ENCODE measurements at places on chromosomes 7 and 10. TPM values are rescaled to one million over a fixed set of nuclear protein-coding genes. Genes with fewer than 3 reads are reported as not detected.

TWIST1 gene
- 44.5 TPM for total RNA-seq

SUN3 gene
- total RNA-seq = not detected

TRIL gene
- not detected for total RNA-seq

NRF1 gene
- 11.9 TPM for total RNA-seq

PDE6C gene
- total RNA-seq = not detected

SDK1 gene
- not detected for total RNA-seq

GTF2IRD1 gene
- 27.4 TPM for total RNA-seq

HYAL4 gene
- total RNA-seq = not detected

GRCh38 chr7:159144758-159145489, at the start of gene VIPR2:
Gene VIPR2, minus strand, starts transcription at chr7:159144867. Its CDS starts 96 bp downstream, at chr7:159144771.
- DNase-seq = no peak

DNA sequence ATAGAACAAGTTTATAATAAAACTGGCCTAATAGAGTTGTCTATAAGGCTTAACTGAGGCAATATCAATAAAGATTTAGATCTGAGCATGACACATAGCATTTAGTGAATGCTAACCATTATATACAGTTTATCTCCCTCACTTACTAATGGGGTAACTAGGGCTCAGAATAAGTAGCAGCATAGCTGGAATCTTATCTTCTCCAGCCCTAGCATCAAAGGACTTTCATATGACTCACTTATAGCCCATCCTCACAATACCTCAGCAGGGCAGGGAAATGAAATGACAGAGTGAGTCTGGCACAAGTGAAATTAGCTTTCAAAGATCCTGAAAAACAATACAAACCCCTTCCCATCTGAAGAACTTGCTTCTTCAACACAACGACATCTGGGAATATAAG, 362.9 kb downstream of the KIF20B start:
- no peak for DNase-seq

DNA sequence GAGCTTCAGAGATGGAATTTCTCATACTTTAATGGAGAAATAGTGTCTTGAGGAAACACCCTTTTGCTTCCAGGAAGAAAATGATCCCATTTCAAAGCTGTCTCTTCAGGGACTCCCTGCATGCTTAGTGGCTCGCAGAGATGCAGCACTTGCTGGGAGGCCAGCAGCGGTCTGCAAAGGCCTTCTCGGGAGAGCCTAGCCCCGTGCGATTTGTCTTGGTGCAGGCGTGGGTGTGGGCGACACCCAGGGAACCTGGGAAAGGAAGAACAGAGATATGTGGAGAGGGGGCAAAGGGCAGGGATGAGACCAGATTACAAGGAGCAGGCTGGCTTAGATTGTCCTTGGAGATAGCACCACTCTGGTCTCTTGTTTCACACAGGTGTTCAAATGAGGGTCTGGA, 352.3 kb upstream of the PODXL start:
- DNase-seq = no peak

GRCh38 chr10:83764666-83765065, 374.6 kb upstream of the GHITM start:
- no peak for DNase-seq

DNA sequence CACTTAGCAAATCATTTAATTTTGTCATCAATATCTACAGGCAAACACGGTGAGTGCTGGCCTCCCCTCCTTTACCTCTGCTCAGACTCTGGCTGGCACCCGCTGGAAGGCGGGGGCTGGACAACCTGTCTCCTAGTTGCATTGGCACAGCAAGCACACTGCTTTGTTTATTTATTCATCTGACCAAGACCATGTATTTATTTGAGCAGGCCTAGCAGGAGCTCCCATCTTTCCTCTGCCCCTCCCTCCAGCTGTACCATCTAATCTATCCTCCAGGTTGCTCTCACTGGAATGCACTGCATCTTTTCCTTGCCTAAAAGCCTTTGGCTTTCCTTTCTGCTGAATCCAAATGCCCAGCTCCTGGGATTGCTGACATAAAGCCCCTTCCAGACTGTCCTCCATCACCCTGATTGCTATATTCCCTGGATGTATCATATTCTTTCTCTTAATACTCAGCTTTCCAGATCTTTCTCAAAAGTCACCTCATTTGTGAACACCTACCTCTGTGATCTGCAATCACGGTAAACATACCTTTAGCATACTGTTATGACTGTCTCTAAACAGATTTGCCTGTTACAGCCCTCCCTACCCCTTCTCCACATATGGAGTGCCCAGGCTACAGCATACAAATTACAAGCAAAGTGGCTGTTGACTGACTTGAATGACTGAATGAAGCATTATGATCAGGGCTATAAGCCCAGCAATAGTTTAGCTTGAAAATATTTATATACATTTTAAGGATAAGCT, 9.6 kb downstream of the ELMO1 start:
- no peak for DNase-seq

GRCh38 chr7:47292832-47293309, 289.0 kb downstream of the TNS3 start:
- no peak for DNase-seq

DNA sequence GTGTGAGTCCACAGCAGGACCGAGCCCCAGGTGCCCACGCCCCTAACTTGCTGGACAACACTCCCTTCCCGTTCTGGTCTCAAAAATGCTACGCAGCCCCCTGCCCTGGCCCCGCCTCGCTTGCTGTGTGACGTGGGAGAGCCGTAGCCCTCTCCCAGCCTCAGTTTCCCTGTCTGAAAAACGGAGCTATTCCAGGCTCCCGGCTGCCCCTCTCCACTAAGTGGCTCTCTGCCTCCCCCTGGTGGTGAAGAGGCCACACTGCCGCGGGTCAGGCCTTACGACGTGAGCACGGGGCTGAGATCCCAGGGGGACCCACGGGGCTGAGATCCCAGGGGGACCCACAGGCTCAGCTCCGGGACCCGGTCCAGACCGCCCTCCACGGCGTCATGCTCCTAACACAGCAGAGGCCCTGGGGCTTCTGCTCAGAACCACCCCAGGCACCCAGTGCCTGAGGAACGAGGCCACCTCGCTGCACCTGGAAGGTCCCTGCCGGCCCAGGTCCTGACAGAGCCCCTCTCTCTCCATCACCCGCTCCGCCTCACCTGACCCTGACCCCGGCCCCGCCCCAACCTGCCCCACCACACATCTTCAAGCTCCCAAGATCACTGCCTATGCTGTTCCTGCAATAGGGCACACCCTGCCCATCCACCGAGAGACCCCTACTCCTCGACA, 26.7 kb downstream of the MICALL2 start:
- DNase-seq = peak; percentile 11

DNA sequence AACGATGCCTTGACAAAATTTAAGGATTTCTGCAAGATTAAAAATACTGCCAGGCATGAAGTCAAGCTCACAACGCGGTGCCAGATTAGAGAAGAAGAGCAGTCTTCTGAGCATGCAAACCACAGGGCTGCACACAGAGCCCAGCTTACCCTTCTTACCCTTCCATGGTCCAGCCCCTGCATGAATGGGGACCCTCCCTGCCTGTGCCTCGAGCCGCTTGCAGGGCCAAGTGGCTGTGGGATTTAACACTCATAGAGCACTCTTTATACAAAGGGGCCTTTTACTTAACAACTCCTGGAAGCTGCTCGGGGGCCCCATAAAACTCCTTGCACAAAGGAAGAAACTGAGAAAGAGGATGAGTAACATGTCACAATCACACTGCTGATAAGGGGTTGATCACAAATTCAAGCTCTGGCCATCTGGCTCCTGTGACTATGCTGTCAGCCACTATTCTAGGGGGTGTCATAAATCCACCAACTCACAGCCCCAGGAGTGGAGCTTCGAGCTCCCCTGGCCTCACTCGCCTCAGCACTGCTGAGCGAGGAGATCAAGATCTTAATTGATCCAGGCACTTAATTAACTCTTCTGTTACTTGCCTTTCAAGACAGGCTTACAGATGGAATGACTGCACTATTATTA, 514.8 kb downstream of the TNS3 start:
- no peak for DNase-seq

DNA sequence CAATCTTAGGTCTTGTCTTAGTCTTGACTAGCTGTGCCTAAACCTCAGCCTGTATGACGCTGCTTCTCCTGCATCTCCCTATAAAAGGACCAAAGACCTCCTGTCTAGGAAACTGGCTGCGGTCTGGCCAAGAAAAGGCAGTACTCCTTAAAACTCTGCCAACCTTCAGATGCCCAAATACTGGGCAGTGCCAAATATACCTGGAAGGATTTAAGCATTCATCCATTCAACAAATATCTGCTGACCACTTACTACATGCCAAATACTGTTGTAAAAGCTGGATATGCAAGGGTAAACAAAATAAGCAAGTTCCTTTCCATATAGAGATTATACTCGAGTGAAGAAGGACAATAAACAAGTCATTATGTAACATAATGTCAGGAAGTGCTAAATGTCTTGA, 135.8 kb downstream of the HBP1 start:
- no peak for DNase-seq

DNA sequence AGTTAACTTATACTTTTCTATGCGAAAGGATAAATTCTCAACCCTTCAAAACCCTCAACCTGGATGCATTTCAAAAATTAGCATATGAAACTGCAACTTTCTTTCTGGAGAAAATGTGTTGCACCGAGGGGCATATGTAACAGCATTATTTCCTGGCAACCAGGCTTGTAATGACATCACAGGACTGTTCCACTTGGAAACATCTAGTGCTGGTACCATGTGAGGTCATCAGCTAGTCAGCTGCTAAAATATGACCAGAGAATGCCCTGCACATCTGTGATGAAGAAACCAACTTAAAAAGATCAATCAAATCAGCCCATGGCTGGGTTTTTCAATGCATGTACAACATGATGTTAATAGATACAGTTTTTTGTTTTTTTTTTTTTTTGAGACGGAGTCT, 40.0 kb downstream of the FGFR2 start:
- DNase-seq = no peak

- no peak for DNase-seq
These were observed 252.2 kb downstream of the NSUN6 start for GRCh38 chr10:18399158-18399557.

GRCh38 chr7:27110186-27111031, 7.9 kb upstream of the HOXA2 start:
- peak; percentile 21 for DNase-seq

DNA sequence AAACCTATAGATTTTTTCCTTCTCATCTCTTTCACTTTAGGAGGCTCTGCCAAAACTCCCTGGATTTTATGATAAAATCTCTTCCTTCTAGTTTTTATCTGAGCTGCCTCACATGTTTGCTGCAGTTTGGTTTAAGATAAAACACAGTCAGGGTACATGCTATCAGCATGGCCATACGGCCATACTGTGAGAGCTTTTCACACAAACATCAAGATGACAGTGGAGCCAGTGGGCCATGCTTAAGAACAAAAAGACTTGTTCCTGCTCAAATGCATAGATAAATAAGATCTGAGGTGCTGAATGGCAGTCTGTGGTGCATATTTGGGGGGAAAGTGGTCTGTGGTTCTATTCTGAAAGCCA, 91.0 kb downstream of the ELMO1 start:
- no peak for DNase-seq

- DNase-seq = no peak
These were observed 93.0 kb upstream of the PCGF5 start for GRCh38 chr10:91127341-91128082.

DNA sequence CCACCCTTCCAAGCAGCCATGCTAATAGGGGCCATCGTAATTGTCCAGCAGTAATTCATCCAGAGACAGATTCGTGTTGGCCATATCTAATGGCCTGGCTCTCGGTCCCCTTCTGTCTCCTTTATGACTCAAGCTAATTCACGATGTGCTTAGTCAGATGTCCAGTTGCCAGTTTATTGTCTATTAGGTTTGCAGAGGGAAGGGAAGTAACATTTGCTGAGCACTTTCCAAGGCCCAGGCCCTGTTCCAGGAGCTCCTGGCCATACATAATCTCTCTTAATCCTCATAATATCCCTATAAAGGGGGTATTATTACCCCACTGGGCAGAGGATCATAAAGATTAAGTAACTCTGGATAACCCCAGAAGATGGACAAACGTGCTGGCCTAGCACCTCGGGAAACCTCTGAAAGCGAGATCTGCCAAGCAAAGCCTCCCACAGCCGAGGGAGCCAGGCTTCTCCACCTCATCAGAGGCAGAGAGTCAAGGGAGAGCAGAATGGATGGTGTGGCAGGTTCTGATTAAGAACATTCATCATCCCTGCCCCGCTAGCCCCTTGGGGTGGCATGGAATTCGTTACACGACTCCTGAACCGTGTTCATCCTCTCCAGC, 153.7 kb downstream of the PLXNA4 start:
- DNase-seq = peak; percentile 18

DNA sequence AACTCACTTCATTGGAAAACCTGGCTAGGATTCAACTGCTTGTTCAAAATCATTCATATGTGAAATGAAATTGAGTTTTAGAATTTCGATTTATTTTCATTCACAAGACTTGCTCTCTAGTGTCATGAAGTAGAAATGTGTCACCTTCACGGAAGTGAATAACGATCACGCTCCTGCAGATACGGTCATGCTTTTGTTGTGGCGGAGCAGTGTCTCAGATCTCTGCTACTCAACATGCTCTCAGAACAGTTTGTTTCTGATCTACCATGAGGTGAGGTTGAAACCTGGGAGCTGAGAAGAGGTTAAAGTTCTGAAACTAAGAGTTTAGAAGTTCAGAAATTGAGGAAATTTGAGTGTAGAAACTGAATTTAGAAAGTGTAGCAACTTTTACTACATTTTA, 13.8 kb upstream of the PITRM1 start:
- no peak for DNase-seq

DNA sequence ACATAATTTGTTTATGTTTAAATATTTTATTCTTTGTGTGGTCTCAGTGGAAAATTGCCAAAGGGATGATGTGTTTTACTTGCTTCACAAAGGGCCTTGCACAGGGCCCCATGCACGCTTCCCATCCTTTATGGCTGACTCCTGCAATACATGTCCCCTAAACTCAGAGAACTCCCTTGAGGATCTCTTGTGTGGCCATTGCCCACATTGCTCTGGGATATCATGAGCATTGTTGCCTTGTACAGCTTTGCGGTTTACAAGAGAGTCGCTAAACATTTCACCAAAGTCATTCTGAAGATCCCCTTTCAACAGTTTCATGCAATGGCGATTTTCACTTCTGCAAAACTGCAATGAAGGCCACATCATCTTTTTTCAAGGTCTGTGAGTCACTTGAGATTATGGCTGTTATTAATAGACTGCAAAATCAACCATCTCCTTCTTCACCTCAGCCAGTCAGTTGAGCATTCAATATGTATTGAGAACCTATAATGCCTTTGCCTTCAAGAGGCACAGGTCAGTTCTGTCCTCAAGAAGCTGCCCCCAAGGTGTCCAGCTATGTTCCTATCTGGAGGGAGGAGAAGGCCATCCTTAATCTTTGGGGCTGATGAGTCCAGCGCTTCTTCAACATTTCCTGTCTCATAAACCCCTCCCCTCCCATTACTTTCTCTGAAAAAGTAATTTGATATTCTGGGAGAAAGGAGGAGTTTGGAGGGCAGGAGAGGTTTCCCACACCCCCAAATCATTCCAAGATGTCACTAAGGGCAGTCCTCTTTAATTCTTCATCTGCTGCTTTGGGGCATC, 108.1 kb downstream of the CCDC71L start:
- no peak for DNase-seq

GRCh38 chr7:12434012-12434642, 30.5 kb upstream of the VWDE start:
- DNase-seq = no peak

- no peak for DNase-seq
These were observed 3.9 kb upstream of the PURB start for GRCh38 chr7:44889086-44889781.

Data from HFFc6 (cell line).